Stimulated activated CD8-positive, alpha-beta memory T cell treated with anti-CD3 and anti-CD28 coated beads, Interleukin-2, amount 100 ng/mL, for 1 hour (primary cell): ENCODE measurements at places on chromosomes 16 and 17.
A peak's percentile ranks its signal among the peaks of the same experiment; 100 is the strongest.

DNA sequence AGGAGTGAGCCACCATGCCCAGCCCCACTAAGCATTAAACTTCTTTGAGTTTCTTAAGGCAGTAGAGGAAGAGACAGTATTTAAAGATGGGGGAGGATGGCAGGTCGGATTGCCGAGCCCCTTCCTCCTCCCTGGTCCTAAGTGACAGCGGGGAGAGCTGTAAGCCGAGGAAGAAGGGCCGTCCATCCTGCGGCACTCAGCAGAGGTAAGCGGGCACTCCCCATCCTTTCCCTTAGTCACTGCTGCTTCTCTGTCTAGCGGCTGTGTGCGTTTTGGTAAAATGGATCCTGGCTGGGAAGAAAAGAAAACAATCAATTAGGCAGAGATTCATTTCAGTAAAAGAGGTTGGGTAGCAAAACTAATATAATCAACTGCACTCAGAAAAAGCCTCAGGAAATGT lies 13.9 kb downstream of the DNAAF1 start:
- DNase-seq, result no peak

DNA sequence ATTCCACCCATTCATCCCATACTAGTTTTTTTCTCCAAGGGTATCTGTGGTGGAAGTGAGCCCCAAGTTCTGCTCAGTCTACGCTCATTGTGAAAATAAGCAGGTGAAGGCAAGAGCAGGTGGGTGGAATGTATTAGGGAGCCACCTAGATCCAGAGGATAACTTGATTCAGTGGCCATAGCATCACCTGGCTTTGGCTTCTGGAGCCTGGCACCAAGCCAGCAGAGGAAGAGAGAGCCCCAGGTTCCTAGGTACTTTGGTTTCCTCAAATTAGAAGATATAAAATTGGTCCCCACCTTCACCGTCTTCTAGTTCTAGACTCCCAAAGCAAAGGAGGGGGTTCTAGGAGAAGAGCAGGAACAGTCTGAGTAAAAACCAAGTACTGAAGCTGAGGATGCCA lies 4.1 kb downstream of the FXR2 start:
- DNase-seq, result no peak

- DNase-seq, result no peak
Measured at GRCh38 chr17:19024101-19025078, 19.8 kb upstream of the FAM83G start.

GRCh38 chr16:62977876-62978275 lies 941.6 kb upstream of the CDH8 start:
- no peak for DNase-seq

- DNase-seq, result no peak
Measured at GRCh38 chr16:73020409-73020884, 27.5 kb downstream of the ZFHX3 start.

DNA sequence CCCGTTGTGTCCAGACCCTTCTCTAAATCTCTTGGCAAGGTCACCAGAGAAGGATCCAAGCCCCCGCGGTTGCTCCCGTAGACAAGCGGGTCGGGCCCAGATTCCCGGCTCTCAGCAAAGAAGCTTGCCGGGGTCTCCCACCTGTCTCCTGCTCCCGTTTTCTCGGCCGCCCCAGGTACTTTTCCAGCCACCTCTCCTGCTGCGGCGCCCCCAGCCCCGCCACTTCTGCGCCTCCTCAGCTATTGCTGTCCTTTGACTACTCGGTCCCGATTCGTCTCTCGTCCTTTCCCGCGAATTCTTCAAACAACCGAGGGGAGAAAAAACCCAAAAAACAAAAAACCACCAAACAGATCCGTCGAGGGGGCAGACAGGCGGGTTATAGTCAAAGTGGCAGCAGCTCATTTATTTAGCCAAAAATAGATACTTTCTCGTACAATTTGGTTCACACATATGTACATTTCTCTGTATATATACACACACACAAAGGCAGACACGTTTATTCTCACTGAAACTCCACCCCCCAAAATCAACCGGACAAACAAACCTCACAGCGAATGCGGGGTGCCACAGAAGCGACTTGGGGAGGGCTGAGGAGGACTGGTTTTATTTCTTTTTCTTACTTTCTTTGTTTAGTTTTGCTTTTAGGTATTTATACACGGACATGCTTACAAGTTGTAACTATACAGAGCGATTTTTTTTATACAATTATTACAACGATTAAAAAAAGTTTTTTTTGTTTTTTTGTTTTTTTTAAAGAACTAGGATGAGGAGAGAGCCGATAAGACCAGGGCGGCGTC lies 3.5 kb downstream of the IRX3 start:
- no peak for DNase-seq

DNA sequence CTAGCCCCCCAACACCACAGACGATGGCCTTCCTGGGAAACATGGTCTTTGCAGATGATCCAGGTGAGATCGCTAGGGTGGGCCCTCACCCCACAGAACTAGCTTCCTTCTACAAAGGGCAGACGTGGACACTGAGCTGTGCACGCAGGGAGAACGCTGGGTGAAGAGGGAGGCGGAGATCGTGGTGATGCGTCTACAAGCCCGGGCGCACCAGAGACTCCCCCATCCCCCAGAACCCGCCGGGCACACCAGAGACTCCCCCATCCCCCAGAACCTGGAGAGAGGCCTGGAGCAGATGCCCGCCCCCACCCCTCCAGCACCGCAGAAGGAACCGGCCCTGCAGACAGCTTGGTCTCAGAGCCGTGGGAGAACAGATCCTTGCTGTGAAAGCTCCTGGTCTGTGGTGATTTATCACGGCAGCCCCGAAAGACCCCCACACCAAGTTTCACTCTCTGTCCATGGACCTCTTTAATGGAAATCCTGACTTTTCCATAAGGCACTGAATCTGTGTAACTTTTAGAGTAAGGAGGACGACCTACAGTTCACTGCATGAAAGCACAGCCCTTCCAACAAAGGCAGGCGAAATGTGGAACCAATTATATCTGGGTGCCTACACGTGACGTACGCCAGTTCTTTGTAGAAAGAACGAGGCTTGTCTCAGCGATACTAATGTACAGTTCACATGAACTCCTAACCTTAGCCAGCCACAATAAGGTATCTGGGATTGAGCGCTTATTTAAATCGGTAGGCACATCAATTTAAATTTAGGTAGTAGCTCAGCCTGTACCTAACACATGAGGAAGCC lies 88.5 kb downstream of the ANKRD11 start:
- no peak for DNase-seq

GRCh38 chr17:32426894-32427293 lies 17.4 kb upstream of the PSMD11 start:
- no peak for DNase-seq

GRCh38 chr17:62670202-62670821 lies 42.8 kb downstream of the MRC2 start:
- DNase-seq, result no peak

DNA sequence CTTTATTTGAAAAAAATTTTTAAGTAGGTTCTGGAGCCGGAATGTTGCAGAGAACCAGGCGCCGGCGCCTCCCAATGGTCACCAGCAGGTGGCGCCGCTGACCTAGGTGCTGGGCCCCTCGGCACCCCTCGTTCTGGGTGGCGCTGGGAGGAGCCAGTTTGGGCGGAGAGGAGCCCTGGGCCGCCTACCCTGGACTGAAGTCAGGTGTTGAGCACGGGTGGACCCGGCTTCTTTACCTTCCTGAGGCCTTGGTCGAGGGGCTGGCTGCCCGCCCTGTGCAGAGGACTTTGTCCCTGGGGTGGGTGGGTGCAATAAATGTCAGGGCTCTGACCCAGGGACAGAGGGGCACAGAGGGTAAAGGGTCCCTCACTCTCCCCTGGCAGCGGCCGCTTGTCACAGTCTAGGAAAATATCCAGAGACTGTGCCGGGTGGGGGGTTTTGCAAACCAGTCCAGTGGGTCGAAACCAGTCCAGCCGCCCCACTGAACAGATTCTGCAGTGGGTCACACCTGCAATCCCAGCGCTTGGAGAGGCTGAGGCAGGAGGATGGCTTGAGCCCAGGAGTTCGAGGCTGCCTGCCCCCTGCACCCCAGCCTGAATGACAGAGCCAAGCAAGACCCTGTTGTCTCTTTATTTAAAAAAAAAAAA lies 30.1 kb upstream of the TNFRSF13B start:
- peak; percentile 53 for DNase-seq

- no peak for DNase-seq
Measured at GRCh38 chr17:49290690-49291359, 60.2 kb upstream of the PHOSPHO1 start.

- DNase-seq, result no peak
Measured at GRCh38 chr16:8622315-8622656, 788 bp downstream of the METTL22 start.

DNA sequence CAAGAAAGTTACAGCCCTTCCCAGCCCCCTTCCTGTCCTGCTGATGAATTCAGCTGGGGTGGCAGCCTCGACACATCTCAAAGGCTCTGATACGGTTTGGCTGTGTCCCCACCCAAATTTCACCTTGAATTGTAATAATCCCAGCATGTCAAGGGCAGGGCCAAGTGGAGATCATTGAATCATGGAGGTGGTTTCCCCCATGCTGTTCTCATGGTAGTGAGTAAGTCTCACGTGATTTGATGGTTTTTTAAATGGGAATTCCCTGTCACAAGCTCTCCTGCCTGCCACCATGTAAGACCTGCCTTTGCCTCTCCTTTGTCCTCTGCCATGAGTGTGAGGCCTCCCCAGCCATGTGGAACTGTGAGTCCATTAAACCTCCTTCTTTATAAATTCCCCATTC lies 163.2 kb upstream of the FOXF1 start:
- DNase-seq, result no peak

GRCh38 chr17:1313270-1314005 lies 34.0 kb downstream of the TRARG1 start:
- no peak for DNase-seq

GRCh38 chr16:20214401-20214800 lies 112.9 kb downstream of the GP2 start:
- no peak for DNase-seq

DNA sequence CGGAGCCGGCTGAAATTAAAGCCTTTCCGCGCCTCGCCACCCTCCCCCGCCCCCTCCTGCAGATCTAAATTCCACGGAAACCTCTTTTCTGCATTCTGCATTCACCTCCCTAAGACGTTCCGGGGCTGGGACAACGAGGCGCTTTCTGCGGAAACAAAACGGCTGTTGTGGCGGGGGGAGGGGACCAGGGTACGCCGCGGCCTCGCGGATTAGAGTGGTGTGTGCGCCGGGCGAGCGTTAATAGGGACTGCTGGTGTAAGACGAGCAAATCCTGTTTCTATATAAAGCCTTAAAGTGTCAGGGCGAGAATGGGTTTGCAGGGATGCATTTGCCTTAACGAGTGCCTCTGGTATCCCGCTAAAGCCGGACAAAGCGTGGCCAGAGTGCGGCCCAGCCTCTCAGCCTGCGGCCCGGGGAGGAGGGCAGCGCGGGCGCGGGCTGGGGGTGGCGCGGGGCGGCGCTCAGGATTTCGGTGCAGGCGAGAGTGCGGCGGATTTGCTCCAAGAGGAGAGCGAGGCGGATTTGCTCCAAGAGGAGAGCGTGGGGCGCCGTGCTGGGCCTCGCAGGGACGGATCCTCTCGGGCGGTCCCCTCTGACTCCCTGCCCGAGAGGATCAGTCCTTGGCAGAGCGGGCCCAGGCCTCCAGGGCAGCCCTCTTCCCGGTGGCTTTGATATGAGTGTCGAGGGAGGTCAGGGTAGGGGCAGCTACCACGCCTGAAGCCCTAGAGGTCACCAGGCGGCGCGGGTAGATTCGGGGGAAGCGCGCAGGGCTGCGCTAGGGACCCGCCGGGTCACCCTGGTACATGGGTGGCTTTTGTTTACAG lies 5.1 kb downstream of the BAHCC1 start:
- no peak for DNase-seq

DNA sequence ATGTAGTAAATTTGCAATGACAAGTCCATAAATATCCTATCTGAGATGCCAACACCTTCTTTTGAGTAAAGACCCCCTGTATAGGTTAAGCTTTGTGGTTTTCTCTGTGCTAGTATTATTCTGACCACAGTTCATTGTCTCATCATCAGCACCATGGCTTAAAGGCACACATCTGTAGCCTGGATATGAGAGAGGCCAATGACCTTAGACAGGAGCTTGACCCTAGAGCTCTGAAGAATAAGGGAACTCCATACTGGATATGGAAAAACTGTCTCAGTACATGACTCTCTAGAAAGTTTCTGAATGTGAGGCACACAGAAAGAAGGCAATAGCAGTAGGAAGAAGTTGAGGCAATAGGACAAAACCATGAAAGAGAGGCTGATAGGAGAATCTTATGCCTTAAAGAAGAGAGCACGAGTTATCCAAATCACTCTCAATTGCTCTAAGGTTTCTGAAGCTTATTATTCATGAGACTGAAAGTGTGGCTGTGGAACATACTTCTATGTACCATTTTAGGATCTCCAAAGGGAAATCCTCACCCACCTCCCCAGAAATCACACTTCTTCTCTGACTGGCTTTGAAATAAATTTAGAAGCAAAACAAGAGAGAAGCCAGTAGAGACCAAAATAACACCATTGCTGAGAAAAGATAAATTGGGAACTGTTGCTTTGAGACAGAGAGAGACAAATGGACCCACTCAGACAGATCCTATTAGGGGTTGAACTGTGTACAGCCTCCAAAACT lies 150.2 kb downstream of the ABCA8 start:
- no peak for DNase-seq

- DNase-seq, result no peak
Measured at GRCh38 chr16:70156207-70156978, 17.2 kb upstream of the CLEC18C start.

DNA sequence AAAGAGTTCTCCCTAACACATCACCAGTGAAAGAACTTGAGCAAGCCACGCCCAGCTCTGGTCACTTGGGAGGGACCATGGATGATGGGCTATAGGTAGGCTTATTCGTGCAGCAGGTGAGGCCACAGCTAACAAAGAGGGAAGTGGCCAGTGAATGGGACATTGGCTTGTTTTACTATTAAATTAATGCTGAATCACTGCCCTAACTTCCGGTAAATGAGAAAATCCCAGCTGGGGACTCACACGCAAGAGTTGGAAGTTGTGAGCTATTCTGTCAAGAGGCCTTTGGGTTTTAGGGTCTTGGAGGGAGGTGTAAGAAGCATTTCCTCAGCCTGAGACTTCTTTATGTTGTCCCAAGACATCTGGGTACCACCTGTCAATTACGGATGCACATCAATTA lies 315.3 kb downstream of the XYLT1 start:
- DNase-seq, result no peak

DNA sequence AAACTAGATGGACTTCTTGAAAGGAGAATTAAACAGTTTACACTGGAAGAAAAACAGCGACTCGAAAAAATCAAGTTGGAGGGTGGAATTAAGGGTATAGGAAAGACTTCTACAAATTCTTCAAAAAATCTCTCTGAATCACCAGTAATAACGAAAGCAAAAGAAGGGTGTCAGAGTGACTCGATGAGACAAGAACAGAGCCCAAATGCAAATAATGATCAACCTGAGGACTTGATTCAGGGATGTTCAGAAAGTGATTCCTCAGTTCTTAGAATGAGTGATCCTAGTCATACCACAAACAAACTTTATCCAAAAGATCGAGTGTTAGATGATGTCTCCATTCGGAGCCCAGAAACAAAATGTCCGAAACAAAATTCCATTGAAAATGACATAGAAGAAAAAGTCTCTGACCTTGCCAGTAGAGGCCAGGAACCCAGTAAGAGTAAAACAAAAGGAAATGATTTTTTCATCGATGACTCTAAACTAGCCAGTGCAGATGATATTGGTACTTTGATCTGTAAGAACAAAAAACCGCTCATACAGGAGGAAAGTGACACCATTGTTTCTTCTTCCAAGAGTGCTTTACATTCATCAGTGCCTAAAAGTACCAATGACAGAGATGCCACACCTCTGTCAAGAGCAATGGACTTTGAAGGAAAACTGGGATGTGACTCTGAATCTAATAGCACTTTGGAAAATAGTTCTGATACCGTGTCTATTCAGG lies 85.0 kb downstream of the C17orf58 start:
- DNase-seq, result no peak
